Activated CD8-positive, alpha-beta T cell treated with anti-CD3 and anti-CD28 coated beads for 36 hours (primary cell): ENCODE measurements at places on chromosomes 3 and 15.

DNA sequence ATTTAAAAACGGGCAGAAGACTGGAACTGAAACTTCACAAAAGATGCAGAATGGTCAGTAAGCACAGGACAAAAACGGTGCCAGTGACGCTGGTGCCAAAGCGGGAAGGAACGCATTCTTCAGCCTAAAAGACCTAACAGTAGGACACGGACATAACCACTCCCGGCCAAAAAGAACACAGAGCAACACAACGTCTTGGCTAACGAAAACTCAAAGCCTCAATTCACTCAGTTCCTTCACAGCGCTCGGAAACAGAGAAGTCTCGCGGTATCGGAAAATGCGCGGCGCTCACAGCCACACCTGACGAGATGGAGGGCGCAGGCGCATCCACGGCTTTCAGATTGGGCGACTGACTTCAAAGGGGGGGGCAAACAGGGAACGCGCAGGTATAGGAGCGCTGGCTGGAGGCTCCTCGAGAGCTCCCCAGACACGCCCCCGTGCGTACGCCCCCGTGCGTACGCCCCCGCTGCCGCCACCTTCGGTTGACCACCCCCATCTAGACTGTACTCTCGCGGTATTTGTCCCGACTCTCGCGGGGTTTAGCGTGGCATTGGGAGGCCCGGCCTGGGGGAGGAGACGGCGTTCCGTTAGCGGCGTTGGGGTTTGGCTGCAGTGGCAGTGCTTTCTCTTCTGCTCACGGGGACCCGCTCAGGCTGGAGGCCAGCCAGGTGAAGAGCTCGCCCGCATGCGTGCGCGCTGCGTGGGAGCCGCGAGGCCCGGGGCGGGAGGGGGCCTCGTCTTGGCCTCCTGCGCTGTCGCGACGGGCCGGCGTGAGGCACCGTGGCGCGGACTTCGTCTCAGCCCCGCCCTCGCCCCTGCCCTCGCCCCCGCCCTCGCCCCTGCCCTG lies at the start of gene NKTR:
Gene NKTR, plus strand, starts transcription at position 576 of the 847 bp plus-strand sequence. CDS start 321 bp downstream, outside the sequence.
- peak; percentile 99 for DNase-seq

GRCh38 chr3:50806806-50807205 lies 132.1 kb downstream of the DOCK3 start:
- no peak for DNase-seq

- DNase-seq, result no peak
These were observed 238.4 kb upstream of the CTDSPL start for GRCh38 chr3:37622999-37623883.

DNA sequence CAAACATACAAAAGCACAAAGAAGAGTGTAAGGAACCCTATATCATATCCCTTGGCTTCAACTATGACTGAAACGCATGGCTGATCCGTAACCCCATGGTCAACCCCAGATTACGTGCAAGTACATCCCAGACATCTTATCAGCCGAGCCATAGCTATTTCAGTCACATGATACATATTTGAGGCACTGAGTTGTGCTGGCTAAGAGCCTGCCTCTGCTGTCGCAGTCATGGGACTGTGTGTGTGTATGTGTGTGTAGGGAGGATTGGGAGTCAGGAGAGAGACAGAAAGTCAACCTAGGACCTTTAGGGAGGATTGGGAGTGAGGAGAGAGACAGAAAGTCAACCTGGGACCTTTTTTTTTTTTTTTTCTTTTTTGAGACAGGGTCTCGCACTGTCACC lies 8.4 kb downstream of the ST6GAL1 start:
- DNase-seq, result no peak

DNA sequence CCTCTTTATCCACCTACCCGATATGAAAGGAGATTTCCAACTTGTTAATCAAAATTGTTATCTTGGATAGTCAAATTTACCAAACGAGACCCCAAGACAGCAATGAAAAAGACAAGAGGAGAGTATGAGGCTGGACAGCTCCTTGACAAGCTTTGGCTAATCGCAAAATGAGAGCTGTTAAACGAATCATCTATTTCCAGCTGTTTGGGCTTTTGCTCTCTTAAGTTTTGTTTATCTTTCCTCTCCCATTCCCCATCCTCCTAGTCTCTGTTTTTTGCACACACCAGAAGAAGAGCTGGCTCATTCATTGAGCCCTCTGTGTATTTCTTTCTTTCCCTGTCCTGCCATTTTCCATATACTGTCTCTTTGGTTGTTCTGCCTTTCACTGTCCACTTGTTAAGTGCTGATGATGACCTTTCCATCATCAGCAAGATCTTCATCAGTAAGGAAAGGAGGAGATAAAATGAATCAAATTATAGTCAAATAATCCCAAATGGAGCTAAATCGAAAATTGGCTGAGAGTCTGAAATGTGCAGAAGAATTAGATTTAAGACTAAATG lies 161.6 kb downstream of the SLC9A9 start:
- DNase-seq, result no peak

DNA sequence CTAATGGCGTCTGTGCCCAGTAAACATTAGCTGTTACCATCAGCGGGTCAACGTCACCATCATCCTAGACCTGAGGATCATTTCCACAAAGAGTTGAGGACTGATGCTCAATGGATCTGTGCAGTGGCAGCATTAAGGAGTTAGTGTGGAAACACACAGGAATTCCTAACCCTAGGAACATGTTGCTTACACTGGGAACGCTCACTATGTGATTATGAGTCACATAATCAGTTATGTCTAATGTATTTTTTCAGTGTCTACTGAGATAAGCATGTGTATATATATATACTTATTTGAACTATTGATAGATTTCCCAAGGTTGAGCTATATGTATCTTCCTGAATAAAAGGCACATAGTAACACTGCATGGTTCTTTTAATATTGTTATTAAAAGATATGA lies 19.0 kb downstream of the ARNT2 start:
- DNase-seq, result no peak

DNA sequence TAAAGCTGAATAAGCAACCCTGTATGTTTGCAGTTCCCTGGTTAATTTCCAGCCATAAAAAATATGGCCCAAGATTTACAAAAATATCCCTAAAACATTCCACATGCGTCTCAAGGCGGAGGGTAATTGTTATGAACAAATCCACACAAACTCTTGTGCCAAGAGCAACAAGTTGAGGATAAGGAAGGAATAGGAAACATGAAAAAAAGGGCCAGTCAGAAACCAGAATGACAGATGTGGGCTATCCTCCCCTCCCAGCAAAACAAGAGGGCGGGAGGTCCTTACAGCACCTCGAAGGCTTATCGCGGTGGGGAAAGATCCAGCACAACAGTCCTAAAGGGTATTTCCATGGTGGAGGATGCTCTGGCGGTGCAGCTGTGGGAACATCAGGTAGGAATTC lies 155.6 kb upstream of the HES1 start:
- DNase-seq, result no peak

- DNase-seq, result no peak
These were observed 21.7 kb upstream of the ABHD10 start for GRCh38 chr3:111956995-111957734.

DNA sequence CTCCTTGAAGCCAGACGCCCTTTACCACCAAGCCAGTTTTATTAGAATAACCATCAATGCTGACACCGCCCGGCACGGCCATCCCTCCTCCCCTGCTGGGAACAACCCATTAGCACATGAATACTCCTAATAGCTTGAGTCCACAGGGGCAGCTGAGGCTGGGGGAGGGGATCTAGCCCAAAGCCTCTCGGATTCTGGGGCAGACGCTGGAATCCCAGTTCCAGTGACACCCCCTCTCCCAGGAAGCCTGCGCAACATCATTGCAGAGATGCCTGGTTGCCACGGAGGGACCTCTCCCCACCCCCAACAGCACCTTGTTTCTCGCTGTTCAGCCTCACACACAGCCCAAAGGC lies 1.2 kb upstream of the LINGO1 start:
- DNase-seq, result no peak

GRCh38 chr15:84836844-84837243 lies 19.7 kb downstream of the ALPK3 start:
- DNase-seq, result no peak

DNA sequence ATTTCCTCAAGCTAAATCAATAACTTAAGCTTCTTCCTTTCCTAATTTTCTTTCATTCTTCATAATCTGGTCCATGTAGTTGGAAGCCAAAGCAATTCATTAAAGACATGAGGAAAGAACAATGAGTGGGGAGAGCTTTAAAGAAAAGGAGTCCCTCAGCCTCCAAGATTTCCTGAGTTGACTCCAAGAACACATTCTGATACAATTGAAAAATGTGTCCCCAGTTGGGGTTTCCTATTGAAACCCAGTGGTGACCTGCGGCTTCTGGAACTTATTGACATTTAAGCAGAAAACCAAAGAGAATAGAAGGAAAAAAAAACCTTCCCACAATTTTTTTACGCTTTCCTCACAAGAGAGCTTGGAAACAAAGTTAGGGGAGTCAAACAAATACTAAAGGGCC lies 37.0 kb downstream of the ATP8B4 start:
- no peak for DNase-seq

DNA sequence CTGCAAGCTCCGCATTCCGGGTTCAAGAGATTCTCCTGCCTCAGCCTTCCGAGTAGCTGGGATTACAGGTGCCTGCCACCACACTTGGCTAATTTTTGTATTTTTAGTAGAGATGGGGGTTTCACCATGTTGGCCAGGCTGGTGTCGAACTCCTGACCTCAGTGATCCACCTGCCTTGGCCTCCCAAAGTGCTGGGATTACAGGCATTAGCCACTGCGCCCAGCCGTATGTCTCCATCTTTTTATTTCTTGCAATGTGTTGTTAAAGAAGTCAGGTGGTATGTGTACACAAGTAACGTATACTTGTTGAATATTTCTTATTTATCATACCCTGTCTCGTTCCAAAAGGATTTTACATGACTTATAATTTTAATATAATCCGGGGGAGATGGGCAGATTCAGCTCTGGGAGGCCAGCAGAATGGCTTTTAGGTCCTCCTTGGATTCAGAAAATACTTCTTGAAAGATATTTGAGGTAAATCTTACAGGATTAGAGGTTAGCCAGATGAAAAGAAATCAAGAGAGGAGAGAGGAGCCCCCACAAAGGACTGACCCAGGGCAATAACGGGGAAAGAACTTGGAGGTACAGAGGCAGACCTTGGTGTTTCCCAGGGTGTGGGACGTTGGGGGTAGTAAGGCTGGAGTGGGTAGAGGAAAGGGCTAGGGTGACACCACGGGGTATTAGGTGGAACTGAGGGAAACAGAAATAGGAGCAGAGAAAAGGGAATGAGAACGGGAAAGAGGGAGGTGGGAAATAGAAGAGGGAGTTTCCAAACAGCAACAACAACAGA lies 27.2 kb upstream of the MUC20 start:
- no peak for DNase-seq

GRCh38 chr15:47429376-47429775 lies 287.9 kb upstream of the SEMA6D start:
- no peak for DNase-seq

GRCh38 chr3:69521286-69521685 lies 135.4 kb upstream of the FRMD4B start:
- no peak for DNase-seq

DNA sequence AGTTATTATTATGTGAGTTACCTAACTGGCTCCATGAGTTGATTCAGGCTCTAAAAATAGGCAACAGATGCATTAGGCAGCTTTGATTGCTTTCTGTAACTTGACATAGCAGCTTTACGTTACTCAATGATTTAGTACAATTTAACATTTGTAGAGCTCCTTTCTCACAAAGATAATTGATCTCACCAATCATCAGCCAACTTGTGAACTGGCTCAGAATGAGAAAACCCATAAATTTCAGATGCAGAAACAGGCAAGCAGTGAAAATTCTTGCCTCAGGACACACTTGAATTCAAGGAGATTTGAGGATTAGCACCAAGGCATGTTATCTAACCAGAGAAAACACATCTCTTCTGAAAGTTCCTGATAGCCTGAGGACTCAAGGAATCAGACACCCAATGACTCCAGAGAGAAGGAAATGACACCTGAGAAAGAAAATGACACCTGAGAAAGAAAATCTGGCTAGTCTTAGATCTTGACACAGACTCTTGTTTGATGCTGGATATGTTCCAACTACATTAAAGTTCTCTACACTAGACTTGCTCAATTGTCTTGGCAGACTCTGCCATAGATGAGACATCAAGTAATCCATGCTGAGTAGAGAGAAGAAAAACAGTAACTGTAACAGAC lies 315.1 kb upstream of the CBLB start:
- no peak for DNase-seq
